NCI-H510A (cell line): ENCODE measurements at places on chromosomes 5 and 9.

- no peak for DNase-seq
Observed at GRCh38 chr5:125199968-125200865, 453.8 kb upstream of the ZNF608 start.

- DNase-seq, result no peak
Observed at GRCh38 chr5:167489202-167489601, 802.2 kb upstream of the WWC1 start.

GRCh38 chr9:76405868-76406267, 11.6 kb upstream of the RFK start:
- no peak for DNase-seq

DNA sequence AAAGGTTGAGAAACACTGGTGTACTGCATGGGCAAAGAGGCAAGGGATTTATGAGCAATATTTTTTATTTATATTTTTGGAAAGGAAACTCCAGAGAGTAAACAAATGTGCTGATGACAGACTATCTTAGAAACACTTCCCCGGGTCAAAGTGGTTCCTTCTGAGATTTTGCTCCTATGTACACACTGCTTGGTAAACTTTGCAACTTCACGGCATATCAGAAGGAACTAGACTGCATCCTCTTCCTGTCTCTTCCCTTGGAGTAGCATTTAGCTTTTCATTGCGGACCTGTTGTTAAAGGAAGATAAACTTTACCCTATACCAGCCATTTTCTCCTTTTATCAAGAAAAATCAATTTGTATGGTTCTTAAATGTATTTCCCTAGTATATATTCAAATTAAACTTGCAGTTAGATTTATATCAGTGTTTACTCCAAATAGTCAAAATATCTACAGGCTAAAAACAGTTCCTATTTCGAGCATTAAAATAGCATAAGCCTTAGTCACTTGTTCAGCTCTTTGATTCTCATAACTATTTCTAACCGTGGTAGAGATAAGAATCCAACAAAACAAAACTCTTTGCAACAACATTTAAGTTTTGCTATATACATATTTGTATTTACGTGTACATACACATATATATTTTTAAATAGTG, 48.0 kb upstream of the LRRC19 start:
- no peak for DNase-seq

GRCh38 chr5:143806579-143806978, 5.4 kb upstream of the HMHB1 start:
- DNase-seq, result no peak

DNA sequence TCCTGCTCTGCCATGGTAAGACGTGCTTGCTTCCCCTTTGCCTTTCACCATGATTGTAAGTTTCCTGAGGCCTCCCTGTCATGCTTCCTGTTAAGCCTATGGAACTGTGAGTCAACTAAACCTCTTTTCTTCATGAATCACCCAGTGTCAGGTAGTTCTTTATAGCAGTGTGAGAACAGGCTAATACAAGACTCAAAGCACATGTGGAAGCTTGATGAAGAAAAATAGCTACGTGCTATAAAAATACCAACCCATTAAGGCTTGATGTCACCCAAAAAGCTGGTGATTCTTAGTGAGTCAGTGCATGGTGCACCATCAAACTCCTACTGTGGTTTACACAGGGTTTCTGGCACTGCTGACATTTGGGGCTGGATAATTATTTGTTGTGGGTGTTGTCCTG, 332.2 kb downstream of the TMEM167A start:
- no peak for DNase-seq

- DNase-seq, result no peak
Observed at GRCh38 chr5:135053989-135054388, 20.0 kb upstream of the PITX1 start.

- no peak for DNase-seq
Observed at GRCh38 chr5:28927559-28928326, 1889.4 kb upstream of the CDH9 start.

DNA sequence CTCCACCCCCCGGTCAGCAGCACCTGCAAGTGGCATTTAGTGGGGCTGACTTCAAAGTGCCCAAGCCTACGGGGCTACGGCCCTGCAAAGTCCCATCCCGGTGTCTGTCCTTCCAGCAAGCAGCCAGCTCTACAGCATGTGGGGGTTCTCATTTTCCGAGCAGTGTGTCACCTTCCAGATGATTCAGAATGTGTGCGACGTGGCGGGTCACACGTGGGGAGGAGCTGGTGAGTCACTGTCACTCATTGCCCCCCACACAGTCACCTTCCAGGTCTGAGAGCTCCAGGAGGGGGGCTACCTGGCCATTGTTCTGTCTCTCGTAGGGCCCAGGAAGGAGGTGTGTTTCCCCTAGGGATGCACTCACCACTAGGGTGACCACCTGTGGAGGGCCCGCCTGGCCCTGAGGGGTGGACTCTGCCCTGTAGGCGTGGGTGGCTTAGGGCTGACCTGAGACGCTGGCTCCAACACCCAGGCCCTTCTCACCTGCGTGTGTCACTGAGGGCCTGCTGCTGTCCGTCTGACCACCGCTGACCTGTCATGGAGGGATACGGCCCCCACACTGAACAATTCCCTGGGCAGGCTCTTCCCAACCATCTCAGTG, 70.2 kb downstream of the SEMA4D start:
- no peak for DNase-seq

- no peak for DNase-seq
Observed at GRCh38 chr9:132244582-132245455, 83.0 kb downstream of the NTNG2 start.
